ENCODE measurements at places on chromosomes 6 and 20. TPM values are rescaled to one million over a fixed set of nuclear protein-coding genes. Genes with fewer than 3 reads are reported as not detected.

Gene MOXD1
- total RNA-seq: 0.86 TPM

Gene RIMS1
- 0.24 TPM for total RNA-seq

GRCh38 chr6:125899726-125900182, 56.8 kb upstream of the HINT3 start:
- H3K27me3 ChIP-seq: no peaks in the 10 kb centered on the region
- H3K4me1 ChIP-seq: no peaks in the 10 kb centered on the region
- H3K36me3 ChIP-seq: no peaks in the 10 kb centered on the region
- no peak overlapping the region for H3K4me3 ChIP-seq

Gene MEI4
- total RNA-seq: not detected

DNA sequence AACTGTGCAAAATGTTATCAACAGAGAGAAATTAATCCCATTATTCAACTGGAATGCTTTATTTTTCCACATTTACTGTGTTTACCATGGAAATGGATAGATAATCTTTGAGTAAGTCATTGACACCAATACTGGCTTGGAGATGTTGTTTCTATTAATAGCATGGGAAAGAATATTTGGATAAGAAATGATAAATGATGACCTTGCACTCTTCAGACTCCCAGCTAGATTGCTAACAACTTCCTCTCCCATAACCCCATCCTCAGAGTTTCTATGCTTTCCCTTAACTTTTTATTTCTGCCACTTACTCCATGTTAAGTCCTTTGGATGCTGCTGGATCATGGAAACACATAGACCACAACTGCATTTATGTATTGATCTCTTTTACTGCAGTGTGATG, 182.5 kb downstream of the FNDC1 start:
- no peaks in the 10 kb centered on the region for H3K4me1 ChIP-seq
- no peak overlapping the region for H3K4me3 ChIP-seq
- H3K27me3 ChIP-seq: no peaks in the 10 kb centered on the region
- no peak for DNase-seq
- H3K27ac ChIP-seq: no peak overlapping the region
- no peaks in the 10 kb centered on the region for H3K36me3 ChIP-seq
